ENCODE measurements at places on chromosomes 6 and 20.

- no peak for DNase-seq
Observed at GRCh38 chr20:50333131-50333670, 142.6 kb downstream of the CEBPB start.

DNA sequence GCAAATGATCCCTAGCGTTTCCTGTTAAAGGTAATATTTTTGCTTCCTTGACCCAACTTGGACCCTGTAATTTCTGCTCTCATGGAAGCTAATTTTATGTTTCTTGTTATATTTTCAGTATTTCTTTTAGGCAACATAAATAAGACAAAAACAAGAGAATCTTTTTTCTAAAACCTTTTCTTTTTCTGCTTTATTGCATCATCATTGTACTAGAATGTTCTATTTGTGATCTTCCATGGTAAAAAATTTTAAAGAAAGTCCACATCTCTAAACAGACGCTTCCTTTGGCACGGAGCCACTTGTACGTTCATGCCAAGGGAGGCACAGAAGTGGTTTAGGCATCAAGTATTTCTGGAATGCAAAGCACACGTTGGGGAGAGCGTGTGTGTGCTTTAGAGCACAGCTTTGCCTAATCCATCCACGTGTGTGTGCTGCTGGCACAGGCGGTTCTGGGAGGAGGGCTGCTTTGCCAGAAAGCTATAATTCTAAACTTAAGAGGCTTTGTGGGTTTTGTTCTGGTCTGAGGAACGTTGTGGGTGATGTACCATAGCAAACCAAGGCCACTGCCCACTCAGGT lies 98.3 kb downstream of the SASH1 start:
- peak; percentile 29 for DNase-seq

DNA sequence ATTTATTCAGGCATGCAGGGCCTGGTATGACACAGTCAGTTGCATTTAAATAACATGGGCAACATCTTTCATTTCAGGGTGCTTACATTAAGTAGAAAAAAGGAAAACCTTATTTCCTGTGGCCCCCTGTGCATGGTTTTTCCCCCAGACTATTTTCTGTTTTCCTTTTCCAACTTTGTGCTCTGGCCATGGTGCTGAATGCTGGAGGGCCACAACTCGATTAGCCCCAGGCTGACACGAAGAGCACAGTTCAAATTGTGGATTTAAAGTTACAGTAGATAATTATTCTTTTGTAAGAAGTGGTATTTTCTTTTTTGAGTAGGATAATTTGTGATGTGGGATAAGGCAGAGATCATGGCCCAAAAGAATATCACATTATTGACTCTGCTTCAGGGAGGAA lies 332.0 kb downstream of the HAO1 start:
- peak; percentile 24 for DNase-seq

DNA sequence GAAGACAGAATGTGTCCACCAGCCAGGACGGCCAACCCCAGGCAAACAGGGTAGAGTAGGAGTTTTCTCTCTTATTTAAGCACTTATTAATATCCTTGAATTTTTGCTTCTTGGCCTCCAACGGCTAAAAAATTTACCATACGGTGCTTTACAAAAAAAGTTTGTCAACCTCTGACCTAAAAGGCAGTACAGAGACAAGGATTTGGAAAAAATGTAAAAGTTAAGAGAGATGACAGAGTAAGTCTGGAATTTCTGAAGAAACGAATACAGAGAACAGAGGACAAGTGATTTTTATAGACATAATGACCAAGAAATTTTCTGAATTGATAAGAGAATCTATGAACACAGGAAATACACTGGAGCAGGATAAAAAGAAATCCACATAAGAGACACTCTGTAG lies 10.2 kb downstream of the OSER1 start:
- no peak for DNase-seq

- DNase-seq, result no peak
Observed at GRCh38 chr6:165716886-165717285, 53.8 kb upstream of the PDE10A start.

DNA sequence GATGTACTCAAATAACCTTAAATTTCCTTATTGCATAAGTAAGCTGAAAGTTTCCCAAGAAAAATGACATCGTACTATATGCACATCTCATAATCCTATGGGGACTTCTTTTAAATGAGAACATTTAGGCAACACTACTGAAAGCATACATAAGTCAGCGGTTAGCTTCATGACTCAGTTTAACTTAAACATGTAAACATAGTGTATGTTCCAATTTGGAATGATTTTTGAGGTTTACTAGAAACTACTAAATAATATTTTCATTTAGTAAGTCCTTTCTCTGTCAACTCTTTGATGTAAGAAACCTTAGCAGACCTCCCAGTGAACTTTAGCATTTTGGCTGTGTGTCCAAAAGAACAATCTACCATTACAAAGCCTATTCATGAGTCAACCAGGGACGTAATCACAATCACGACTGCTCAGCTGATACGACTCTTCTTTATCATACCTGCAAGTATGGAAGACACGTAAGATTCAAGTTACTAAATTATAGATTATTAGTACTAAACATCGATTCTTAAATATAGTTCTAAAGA lies 19.3 kb downstream of the HIVEP2 start:
- DNase-seq, result no peak

DNA sequence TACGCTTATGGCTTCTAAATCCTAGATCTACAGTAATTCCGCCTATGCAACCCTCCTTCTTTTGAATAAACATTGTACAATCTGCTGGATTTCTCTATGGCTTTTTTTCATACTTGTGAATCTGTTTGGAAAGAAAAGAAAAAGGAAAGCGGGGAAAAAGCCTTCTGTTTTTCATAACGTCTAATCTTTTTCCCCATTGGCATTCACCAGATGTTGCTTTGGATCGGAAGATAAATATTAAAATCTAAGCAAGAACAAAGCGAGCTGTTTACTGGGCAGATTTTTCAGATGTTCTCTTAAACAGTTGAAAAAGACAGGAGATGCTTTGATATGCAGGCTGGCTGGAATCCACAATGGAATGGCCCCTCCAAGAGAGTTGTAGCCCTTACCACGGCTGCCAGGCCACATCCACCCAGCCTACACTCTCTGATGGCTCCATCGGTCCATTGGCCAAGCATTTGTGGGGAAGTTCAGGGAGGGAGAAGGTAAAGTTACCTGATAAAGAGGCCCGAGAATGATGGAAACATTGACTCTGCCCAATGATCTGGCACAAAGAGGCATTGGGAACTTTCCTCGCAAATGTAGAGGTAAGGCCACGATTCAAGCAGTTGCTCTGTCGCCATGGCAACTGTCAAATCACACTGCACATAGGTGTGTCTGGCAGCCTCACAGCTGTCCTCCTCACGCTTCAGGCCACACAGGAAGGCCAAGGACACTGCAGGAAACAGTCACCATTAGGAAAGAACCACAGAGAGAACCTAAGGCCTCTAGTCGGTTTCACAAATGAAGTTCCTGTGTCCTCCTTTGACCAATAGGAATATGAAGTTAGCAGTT lies 70.3 kb downstream of the PKHD1 start:
- DNase-seq, result peak; percentile 28

DNA sequence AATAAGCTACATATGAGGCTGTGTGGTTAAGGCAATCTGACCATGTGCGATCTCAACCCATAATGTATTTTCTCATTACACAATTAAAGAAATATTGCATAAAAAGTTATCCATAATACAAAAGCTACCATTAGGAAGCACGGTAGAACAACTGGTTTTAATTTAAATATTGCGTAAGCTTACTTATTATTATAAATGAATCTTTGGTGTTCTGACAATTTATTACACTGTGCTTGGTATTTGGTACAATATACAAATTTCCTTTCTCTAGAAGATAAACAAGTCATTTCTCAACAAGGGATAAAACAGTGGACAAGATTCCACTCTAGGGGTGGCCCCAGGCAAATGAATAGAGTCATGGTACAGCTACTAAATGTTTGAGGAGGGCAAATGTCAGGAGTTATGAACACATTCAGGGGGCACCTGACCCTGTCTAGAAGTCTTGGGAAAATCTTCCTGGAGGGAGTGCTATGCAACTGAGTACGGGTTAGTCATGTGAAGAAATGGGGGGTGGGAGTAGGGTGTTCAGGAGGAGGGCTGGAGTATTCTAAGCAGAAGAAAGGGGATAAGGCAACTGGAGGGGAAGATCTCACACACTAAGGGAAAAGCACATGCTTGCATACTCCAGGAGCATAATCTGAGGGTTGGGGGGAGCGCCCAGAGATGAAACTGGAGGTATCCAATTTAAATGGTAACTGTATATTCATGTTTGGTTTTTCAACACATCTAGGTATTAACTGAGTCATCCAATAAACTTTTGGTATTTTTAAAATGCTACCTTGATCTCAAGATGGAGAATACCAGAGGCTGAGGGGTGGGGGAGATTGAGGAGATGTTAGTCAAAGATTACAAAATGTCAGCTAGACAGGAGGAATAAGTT lies 296.9 kb upstream of the SGK1 start:
- no peak for DNase-seq

DNA sequence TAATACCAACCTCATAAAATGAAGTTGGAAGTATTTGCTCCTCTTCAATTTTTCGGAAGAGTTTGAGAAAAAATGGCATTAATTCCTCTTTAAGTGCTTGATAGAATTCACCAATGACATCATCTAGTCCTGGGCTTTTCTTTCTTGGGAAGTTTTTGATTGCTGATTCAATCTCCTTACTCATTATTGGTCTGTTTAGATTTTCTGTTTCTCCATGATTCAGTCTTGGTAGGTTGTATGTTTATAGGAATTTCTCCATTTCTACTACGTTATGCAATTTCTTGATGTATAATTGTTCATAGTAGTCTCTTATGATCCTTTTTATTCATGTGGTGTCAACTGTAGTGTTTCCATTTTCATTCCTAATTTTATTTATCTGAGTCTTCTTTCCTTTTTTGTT lies 176.9 kb upstream of the PRND start:
- no peak for DNase-seq

DNA sequence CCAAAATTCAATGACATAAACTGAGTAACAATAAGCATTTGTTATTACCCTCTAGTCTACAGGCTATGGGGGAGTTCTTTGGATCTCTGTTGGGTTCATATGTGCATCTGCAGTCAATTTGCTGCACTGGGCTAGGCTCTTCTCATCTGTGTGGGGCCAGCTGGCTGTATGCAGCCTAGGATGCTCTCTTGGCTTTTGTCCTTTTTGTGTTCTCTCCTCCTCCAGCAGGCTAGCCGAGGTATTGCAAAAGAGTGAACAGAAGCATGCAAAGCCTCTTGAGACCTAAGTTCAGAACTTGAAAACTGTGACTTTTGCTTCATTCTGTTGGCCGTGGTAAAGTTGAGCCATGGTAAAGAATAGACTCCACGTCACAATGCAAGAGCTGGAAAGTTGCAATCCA lies 62.8 kb upstream of the FOXO3 start:
- peak; percentile 58 for DNase-seq

GRCh38 chr20:19757487-19758132 lies 448 bp upstream of the RIN2 start:
- peak; percentile 99 for DNase-seq

DNA sequence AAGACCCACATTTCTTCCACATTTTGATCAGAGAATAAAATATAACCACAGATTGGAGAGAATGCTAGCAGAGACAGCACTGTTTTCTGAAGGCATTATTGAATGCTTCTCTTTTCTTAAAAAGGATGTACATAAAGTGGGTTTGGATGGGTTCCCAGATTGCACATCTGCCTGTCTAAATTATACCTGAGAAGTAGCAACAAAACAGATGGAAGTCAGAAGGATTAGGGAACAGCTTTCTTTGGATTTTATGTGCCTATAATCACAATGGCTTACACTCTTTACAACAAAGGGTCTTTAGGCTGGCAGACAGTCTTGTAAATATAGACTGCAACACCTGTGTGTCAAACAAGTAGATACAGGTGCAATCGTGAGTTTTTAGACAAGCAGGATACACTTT lies 622.2 kb upstream of the MANEA start:
- DNase-seq, result no peak

GRCh38 chr6:24385536-24386269 lies 17.0 kb upstream of the MRS2 start:
- DNase-seq, result no peak

DNA sequence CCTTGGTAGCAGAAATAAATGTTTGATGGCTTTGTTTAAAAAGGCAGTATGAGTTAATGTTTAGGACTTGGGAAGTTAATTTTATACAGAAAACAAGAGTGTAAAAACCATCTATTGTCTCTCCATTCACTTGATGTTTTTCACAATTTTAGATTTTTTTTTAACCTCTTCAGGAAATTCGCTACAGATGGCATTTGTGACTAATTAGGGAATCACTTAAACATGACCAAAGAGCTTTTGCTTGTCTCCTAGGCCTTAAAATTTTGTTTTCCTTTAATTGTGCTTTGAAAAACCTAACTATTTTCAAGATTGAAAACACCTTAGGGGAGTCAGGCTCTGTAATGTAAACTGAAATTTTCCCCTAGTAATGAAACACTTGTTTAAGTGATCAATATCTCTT lies 17.3 kb downstream of the TULP4 start:
- DNase-seq, result no peak

- DNase-seq, result peak; percentile 27
Observed at GRCh38 chr6:112372226-112372806, 25.2 kb downstream of the RFPL4B start.

DNA sequence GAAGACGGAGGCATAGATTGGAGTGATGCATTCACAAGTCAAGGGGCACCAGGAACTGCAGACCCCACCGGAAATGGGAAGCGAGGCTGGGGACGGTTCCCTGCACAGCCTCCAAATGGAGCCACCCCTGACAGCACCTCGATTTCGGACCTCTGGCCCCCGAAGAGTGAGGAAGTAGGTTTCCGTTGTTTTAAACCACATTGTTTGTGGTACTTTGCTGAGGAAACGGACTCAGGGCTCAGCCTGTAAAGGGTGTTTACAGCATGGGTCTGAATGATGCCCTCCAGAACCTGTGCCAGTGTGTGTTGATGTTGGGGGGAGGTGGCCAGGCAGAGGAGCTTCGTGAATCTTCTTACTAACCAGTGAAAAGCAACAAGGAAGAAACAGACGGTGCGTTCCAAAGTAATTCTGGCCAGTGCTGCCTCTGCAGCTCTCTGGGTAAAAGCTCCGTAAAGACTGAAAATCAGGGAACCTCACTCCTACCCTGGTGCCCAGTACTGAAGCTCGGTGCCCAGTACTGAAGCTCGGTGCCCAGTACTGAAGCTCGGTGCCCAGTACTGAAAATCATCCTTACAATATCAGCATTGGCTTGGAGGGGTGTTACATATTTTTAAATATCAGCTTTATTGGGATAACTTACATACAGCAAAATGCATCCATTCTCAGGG lies 30.1 kb upstream of the CCR6 start:
- DNase-seq, result no peak

- no peak for DNase-seq
Observed at GRCh38 chr6:56515081-56515905, 127.4 kb downstream of the DST start.

GRCh38 chr20:63060057-63060991 lies 53.6 kb upstream of the BHLHE23 start:
- no peak for DNase-seq

DNA sequence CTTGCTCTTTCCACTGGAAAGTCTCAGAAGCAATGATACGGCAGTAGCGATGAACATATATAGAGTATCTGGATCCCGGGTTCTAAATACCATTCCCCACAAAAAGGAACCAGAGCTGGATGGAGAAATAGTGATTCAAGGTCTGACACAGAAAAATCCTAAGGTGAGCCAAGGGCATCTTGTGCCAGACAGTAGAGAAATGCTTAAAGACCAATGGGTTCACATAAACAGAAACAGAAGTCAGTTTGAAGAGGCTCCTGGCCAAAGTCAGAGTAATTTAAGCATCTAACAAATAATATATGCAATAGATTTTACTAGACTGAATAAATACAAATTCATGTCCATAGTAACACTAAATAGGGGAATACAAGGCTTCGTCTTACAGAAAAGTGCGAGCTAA lies 54.7 kb downstream of the RGS17 start:
- DNase-seq, result no peak

GRCh38 chr20:2524709-2525506 lies 11.5 kb upstream of the TMC2 start:
- DNase-seq, result peak; percentile 61

GRCh38 chr6:94902974-94903628 lies 674.2 kb upstream of the MANEA start:
- peak; percentile 10 for DNase-seq

All from iPS-NIHi11 (cell line).